ENCODE measurements at places on chromosomes 6 and 20.
A peak's percentile ranks its signal among the peaks of the same experiment; 100 is the strongest.

DNA sequence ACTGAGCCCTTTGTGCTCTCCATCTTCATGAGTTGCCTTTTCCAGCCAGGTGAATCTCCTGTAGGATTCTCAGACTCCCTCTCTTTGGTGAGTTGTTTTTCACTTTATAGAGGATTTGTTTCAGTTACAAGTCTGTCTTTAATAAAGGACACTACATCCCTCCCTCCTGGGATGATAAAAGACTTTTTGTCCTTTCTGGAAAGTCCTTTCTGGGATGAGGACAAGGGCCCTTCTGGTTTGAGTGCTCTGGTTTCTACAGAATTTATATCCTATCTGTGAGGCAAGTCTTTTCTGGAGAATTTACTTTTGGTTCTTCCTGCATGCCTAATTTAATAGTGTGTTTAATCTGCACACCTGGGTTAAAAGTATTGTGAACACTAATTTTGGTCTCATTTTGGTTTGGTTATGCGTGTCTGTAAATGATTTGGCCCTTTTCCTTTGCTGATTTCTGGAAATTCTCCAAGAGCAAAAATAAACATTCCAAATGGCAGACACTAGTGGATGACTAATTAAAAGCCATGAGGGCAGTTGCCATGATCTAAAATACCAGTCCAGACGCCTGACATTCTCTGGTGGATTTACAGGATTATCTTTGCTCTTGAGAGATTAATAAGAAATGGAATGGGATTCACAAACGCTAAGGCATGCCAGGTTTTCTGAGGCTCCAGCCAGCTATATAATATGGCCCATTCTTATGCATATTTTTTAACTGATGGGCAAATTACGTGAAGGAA, 44.8 kb downstream of the TCP11 start:
- no peak for DNase-seq

- no peak for DNase-seq
These were observed 303 bp downstream of the MBOAT1 start for GRCh38 chr6:20211941-20212391.

- peak; percentile 37 for DNase-seq
These were observed 13.4 kb downstream of the FAM110A start for GRCh38 chr20:846894-847278.

DNA sequence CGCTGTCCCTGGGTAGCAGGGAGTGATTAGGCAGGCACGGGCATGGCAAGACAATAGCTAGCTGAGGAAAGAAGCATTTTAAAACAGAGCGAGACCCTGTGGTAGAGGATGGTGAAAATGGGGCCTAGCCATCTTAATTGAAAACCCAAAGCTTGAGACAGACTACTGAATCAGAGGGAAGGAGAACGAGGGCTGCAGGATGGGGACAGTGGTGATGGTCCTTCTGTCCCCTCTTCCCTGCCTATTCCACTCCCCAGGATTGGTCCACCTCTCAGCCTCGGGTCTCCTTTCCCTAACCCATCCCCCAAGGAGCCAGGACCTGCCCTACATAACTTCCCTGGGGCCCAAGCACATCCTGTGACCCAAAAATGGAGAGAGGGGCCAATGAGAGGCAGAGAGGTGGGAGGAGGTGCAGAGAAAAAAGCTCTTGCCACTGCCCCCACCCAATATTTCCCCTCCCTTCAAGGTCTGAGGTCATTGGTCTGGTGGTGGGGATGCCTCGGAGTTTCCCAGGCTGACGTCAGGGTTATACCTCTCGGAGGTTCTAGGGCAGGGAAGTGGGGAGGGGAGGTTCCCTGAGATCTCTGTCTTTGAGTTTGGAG, 884 bp upstream of the CUTA start:
- no peak for DNase-seq

DNA sequence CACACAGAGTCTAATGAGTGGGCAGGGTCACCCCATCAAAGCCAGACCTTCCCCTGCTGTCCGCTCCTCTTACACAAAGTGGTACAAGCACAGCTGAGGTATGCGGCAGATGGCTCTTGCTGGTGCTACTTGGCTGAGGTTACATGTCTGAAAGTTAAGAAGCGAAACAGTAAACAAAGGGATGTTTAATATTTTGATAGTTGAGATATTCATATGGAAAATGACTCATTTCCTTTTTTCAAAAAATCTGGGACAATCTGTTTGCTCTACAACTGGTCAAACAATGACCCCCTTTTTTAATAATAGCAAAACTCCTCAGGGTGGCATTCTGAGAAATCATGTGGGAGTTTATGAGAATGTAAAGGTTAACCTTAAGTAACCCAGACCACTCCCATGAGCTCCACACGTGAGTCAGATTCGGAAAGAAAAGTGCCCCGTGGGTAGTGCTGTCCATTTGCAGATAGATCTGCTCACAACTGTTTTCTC, 245.3 kb downstream of the TBXT start:
- no peak for DNase-seq

- no peak for DNase-seq
These were observed 7.3 kb upstream of the MDFI start for GRCh38 chr6:41630946-41631345.

- DNase-seq, result no peak
These were observed 130.7 kb downstream of the RNASET2 start for GRCh38 chr6:166825553-166826145.

- no peak for DNase-seq
These were observed 153.5 kb upstream of the MLN start for GRCh38 chr6:33957131-33957891.

DNA sequence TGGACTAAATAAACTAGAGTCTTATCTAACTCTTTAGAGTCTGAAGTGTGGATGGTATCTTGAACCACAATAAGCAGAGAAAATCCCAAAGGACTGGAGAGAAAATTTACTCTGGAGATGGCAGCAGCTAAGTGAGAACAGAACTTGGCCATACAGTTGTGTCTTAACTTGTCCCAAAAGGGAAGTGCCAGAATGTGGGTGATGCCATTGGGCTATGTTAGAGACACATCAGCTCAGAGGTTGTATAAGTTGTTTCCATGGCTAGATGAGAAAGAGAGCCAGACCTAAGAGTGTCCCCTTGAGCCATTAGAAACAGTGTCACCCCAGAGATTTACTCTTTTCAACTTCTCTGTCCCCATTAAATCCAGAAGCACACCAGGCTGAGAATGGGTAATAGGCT, 36.2 kb downstream of the FOXO3 start:
- no peak for DNase-seq
